ENCODE measurements at places on chromosomes 2 and 18. TPM values are rescaled to one million over a fixed set of nuclear protein-coding genes. Genes with fewer than 3 reads are reported as not detected.

The NDUFS1 gene
- total RNA-seq: 95.5 TPM

The RUFY4 gene
- total RNA-seq: not detected

The SMAD7 gene
- total RNA-seq: 4.6 TPM

The TBR1 gene
- total RNA-seq: 0.09 TPM

The HOXD13 gene
- not detected for total RNA-seq

The C2orf78 gene
- not detected for total RNA-seq

The SLC30A3 gene
- total RNA-seq: 16.7 TPM

GRCh38 chr18:79608999-79609461 is 70.6 kb upstream of the CTDP1 start:
- H3K27me3 ChIP-seq: no peaks in the 10 kb centered on the region
- H3K4me3 ChIP-seq: no peak overlapping the region
- DNase-seq: no peak
- H3K27ac ChIP-seq: no peak overlapping the region
- no peaks in the 10 kb centered on the region for H3K36me3 ChIP-seq

GRCh38 chr2:4838626-4839025 is 853.6 kb upstream of the SOX11 start:
- H3K27ac ChIP-seq: no peak overlapping the region
- no peaks in the 10 kb centered on the region for H3K4me1 ChIP-seq
- H3K36me3 ChIP-seq: no peaks in the 10 kb centered on the region
- no peak for DNase-seq
- no peaks in the 10 kb centered on the region for H3K27me3 ChIP-seq

GRCh38 chr2:15472133-15472532 is 89.0 kb downstream of the NBAS start:
- H3K36me3 ChIP-seq: peaks cover 10% of the 10 kb centered on the region
- no peaks in the 10 kb centered on the region for H3K27me3 ChIP-seq
- no peak overlapping the region for H3K27ac ChIP-seq
- no peak for DNase-seq
- H3K4me1 ChIP-seq: no peaks in the 10 kb centered on the region

GRCh38 chr2:1997409-1997808 is 253.1 kb upstream of the PXDN start:
- no peak overlapping the region for H3K27ac ChIP-seq
- no peak overlapping the region for H3K4me3 ChIP-seq
- no peaks in the 10 kb centered on the region for H3K27me3 ChIP-seq

- no peaks in the 10 kb centered on the region for H3K4me1 ChIP-seq
- no peaks in the 10 kb centered on the region for H3K36me3 ChIP-seq
- no peak for DNase-seq
These were observed 144.2 kb upstream of the OTOS start for GRCh38 chr2:240284503-240285259.

- no peaks in the 10 kb centered on the region for H3K27me3 ChIP-seq
- H3K27ac ChIP-seq: no peak overlapping the region
- DNase-seq: no peak
- no peaks in the 10 kb centered on the region for H3K4me1 ChIP-seq
These were observed 585.9 kb upstream of the SYT4 start for GRCh38 chr18:43863180-43863579.

DNA sequence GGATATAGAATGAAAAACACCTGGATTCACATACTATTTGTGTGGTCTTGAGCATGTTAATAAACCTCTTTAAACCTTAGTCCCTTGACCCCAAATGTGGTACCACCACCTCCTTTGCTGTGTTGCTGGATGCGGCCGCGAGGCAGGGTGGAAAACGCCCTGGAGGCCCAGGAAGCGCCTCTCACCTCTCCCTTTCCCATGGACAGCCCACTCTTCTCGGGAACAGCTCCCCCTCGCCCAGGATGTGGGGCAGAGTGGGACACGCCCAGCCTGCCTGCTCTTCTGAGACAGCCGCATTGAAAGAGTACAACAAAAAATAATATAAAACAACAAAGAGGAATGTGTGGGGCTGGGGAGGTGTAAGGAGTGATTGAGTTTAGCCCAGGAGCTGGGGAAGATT is 549.0 kb upstream of the ID2 start:
- H3K27me3 ChIP-seq: no peaks in the 10 kb centered on the region
- no peaks in the 10 kb centered on the region for H3K4me1 ChIP-seq
- H3K27ac ChIP-seq: no peak overlapping the region

- no peak for DNase-seq
- no peaks in the 10 kb centered on the region for H3K36me3 ChIP-seq
- no peak overlapping the region for H3K27ac ChIP-seq
- H3K4me1 ChIP-seq: no peaks in the 10 kb centered on the region
These were observed 315.5 kb downstream of the RPRM start for GRCh38 chr2:153163055-153163454.

GRCh38 chr2:24339856-24340262 is 20.5 kb downstream of the ITSN2 start:
- H3K4me1 ChIP-seq: peaks cover 3% of the 10 kb centered on the region
- no peak overlapping the region for H3K4me3 ChIP-seq

GRCh38 chr2:66437109-66437690 is 2.3 kb downstream of the MEIS1 start:
- peak overlapping the region; percentile 97 for H3K4me3 ChIP-seq
- peak overlapping the region; percentile 9 for H3K27ac ChIP-seq
- H3K36me3 ChIP-seq: peaks cover 2% of the 10 kb centered on the region
- DNase-seq: peak; percentile 42
- peaks cover 28% of the 10 kb centered on the region for H3K4me1 ChIP-seq

DNA sequence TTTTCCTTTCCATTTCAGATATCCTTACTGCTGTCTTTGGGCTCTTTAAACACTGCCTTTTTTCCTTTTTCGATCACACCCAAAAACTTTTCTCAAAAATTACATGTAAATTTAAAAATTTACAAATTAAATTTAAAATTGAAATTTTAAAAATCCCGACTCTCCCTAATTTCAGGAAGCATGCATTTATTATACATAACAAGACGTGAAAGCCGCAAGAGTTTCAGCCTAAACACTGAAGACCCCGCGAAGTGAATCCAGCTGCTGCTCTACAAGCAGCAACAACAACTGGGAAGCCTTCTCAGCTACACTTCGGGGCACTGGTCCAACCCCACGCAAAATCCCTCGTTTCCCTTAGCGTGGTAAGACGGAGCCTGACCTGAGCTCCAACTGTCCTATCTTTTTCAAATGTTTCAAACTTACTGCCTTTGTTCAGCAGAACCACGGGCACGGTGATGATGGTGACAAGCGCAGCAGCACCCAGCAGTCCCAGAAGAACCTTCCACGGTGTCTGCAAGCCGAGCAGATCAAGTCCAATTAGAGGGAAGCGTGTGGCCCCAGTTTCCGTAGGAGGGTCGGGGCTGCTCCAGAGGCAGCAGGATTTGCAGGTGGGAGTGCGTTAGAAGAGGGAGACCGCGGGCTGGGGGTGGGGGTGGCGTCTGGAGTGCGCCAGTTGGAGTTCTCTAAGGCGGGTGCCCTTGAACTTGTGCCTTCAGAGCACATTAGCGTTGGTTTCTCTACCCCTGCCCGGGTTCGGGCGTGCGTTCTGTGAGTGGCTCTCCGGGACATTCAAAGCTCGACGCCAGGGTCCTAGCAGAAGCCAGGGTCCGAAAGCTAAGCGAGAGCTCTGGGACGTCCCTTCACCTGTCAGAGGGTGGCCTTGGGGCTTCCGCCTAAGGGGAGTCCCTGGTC is 783 bp downstream of the DPP4 start:
- peak overlapping the region; percentile 68 for H3K4me3 ChIP-seq
- H3K27me3 ChIP-seq: no peaks in the 10 kb centered on the region
- H3K36me3 ChIP-seq: no peaks in the 10 kb centered on the region
- no peak overlapping the region for H3K27ac ChIP-seq
- H3K4me1 ChIP-seq: peaks cover 26% of the 10 kb centered on the region

DNA sequence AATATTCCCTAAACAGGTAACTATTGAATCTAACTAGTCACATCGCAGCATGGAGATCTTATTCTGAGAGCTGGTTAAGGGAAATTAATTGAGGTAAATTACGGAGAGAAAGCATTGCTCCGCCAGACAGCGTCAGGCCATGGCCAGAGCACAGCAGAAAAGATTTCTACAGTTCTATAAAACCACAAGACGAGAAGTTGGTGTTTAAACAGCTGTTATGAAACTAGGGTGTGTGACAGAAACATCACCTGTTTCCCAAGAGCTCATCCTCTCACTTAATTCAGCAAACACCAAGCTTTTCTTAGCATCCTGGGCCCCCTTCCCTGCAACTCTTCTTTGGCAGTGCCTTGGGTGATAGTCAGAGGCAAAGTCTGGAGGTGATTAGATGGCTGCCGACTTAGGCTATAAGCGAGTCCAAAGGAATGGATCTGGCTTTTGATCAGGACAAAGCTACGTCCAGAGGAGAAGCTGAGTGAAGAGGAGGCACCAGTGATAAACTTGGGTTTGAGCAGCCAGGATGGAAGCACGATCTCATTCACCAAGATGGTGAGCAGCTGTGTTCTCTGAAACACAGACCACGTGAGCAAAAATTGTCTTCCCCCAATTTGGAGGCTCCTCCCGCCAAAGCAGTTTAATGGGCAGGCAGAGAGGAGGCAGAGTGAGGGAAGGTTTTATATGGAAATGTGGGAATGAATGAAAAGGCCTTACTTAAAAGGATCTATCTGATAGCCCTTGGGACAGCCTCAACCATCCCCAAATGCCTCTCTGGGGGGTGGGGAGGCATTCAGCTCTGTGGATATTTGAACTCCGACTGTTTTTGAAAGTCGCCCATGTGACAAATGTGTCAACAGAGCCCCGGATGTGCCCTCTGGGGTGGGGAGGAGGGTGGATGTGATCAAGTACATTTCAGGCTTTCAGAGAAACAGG is 57.8 kb downstream of the PKDCC start:
- H3K4me1 ChIP-seq: peaks cover 8% of the 10 kb centered on the region
- peaks cover 20% of the 10 kb centered on the region for H3K27me3 ChIP-seq
- DNase-seq: no peak

DNA sequence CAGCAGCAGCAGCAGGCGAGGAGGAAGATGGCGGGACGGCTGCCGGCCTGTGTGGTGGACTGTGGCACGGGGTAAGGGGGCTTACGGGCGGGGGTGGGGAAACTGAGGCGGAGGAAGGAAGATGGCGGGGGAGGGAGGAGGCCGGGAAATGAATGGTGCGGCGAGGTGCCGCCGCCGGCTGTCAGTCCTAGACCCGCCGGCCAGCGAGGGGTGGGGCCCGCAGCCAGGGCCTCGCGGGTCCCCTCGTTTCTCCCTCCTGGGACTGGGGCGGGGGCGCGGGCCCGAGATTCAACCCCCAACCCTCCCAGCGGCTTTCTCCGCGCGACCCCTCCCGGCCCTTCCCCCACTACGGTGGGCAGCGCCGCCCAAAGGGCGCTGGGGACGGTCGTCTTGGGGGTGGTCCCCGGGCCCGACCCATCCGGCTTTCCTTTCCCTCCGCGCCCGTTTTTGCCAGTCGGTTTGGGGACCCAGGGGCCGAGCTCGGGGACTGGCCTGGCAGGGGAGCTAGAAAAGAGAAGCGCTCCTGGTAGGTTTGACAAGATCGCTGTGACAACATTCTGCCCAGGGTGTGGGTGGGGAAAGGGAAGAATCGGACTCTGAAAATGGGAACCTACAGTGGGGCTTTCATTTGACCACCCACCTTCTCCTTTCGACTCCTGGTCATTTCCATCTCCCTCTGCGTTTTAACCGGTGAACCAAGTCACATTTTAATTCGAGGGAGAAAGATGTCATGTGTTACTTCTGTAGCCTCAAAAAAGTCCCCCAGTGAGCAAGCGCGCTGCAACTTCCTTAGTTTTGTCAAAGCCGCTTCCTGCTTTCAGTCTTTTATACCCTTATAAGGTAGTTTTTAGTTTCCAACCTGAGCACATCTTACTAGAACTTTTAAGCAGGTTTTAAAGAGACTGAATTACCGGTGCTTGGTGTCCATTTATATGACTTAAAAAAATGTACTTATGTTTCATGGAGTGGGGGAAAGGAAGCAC is 655 bp downstream of the ACTR3 start:
- peaks cover 55% of the 10 kb centered on the region for H3K4me1 ChIP-seq
- peak overlapping the region; percentile 83 for H3K27ac ChIP-seq
- H3K4me3 ChIP-seq: peak overlapping the region; percentile 100
- DNase-seq: peak; percentile 78
- H3K27me3 ChIP-seq: no peaks in the 10 kb centered on the region

- no peaks in the 10 kb centered on the region for H3K4me1 ChIP-seq
- peaks cover 20% of the 10 kb centered on the region for H3K27me3 ChIP-seq
- no peak overlapping the region for H3K27ac ChIP-seq
- DNase-seq: no peak
- no peaks in the 10 kb centered on the region for H3K36me3 ChIP-seq
These were observed 27.1 kb downstream of the CREG2 start for GRCh38 chr2:101360232-101360631.

All from endothelial cell of umbilical vein (primary cell).